ENCODE measurements at places on chromosomes 3 and 15. TPM values are rescaled to one million over a fixed set of nuclear protein-coding genes. Genes with fewer than 3 reads are reported as not detected.

Gene LRRC31
- not detected for polyA plus RNA-seq

Gene C15orf40
- polyA plus RNA-seq = 26.7 TPM

Gene NDN
- 92.3 TPM for polyA plus RNA-seq

Gene ITIH1
- not detected for polyA plus RNA-seq

DNA sequence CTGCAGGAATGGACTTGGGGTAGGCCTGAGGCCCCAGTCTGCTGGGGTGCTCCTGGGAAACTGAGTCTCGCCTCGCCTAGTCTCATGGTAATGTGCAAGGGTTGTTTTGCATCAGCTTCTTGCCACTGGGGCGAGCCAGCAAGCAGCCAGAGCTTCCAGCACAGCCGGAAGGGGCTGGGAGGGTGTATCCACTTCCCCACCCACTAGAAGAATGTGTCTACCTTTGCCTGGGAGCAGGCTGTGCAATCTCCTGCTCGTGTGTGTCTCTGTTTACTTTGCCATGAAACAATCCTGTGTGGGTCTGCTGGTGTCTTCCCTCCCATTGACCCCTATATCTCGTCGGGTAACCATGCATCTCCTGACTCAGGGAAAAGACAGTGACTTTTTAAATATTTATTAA, 21.8 kb upstream of the ERICH6 start:
- DNase-seq = no peak

GRCh38 chr3:16370872-16371740, 106.1 kb downstream of the OXNAD1 start:
- DNase-seq = no peak

GRCh38 chr3:9669720-9670432, 20.6 kb downstream of the MTMR14 start:
- DNase-seq = no peak
